Stimulated activated CD4-positive, alpha-beta T cell treated with anti-CD3 and anti-CD28 coated beads, TNF-alpha, amount 100 ng/mL, for 48 hours (primary cell): ENCODE measurements at places on chromosomes 13 and 19.

GRCh38 chr19:35034588-35035382 is 4.5 kb downstream of the SCN1B start:
- no peak for DNase-seq

GRCh38 chr19:22783651-22784410 is at the start of gene ZNF99:
ZNF99 (minus strand) TSS chr19:22784151; CDS start chr19:22784016, 135 bp downstream.
- no peak for DNase-seq

DNA sequence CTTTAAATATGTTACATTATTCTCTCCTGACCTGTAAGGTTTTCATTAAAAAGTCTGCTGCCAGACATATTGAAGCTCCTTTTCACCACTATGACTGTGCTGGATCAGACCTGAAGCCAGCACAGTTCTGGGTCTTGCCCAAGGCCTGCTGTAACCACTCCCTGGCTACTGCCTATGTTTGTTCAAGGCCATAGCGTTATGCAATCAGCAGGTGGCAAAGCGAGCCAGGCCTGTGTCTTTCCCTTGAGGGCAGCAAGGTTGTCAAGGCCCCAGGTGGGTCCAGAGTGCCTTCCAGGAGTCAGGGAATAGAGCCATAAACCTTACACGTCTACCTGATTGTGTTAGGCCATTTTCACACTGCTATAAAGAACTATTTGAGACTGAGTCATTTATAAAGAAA is 496.8 kb upstream of the PCDH9 start:
- DNase-seq, result no peak

GRCh38 chr13:111503376-111503775 is 182.9 kb downstream of the TEX29 start:
- no peak for DNase-seq

GRCh38 chr13:50229960-50230661 is 214.9 kb downstream of the KCNRG start:
- DNase-seq, result no peak

- DNase-seq, result no peak
Observed at GRCh38 chr13:99193152-99193551, 7.5 kb upstream of the UBAC2 start.

DNA sequence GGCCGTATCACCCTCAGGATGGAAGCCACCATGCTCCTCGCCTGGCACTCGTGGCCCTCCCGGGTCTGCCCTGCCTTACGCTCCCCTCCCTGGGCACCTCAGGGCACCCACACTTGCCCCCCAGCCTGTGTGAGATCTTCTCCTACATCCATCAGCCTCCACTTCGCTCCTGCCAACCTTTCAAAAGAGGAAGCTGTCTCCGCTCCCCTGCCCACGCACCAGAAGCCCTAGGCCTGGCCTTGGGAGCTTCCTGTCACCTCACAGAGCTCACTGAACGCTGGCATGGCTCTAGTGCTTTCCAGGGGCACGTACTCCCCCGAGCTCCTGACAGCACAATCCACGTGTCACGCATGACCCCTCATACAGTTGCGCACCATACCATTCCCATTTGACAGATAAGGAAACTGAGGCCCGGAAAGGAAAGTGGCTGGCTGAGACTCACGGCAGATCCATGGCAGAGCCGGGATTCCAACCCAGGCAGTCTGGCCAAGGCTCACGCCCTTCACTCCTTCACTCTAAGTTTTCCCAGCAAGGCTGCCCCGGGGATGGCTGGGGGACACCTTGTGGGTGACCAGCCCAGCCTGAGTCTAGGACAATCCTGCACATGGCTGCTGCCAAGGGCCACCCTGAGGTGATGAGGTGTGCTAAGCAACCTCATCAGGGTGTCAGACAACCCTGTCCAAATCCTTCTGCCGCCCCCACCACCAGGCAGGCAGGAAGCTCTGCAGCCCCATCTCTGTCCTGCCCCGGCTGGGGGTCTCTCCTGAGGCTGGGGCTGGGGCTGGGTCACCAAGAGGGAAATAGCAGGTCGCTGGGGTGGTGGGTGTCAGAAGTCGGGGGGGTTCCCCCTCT is 19.3 kb downstream of the PPP1R12C start:
- no peak for DNase-seq

- DNase-seq, result no peak
Observed at GRCh38 chr19:940591-941291, 14.9 kb downstream of the ARID3A start.
